ENCODE measurements at places on chromosomes 11 and 22.

DNA sequence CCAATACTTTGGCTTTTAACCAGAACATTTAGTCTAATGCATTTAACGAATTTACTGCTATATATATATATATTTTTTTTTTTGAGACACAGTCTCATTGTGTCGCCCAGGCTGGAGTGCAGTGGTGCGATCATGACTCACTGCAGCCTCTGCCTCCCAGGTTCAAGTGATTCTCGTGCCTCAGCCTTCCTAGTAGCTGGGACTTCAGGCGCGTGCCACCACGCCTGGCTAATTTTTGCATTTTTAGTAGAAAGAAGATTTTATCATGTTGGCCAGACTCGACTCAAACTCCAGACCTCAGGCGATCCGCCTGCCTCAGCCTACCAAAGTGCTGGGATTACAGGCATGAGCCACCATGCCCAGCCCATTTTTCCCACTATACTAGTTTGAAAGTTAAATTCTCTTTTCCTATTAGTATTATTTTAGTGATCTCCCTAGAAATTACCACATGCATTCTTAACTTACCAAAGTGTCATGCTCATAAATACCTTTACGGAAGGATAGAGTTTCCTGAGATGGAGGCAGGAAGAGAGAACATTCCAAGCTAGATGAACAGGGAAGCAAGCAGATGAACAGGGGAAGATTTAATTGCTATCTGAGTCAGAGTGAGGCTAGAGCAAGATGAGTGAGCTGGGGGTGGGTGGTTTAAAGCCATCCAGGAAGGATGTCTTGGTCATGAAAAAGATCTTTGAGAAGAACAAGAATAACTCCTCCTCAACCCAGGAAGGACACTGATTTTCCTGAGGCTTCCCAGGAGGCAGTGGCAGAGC is 4.4 kb upstream of the PGAP2 start:
- no peak for DNase-seq

DNA sequence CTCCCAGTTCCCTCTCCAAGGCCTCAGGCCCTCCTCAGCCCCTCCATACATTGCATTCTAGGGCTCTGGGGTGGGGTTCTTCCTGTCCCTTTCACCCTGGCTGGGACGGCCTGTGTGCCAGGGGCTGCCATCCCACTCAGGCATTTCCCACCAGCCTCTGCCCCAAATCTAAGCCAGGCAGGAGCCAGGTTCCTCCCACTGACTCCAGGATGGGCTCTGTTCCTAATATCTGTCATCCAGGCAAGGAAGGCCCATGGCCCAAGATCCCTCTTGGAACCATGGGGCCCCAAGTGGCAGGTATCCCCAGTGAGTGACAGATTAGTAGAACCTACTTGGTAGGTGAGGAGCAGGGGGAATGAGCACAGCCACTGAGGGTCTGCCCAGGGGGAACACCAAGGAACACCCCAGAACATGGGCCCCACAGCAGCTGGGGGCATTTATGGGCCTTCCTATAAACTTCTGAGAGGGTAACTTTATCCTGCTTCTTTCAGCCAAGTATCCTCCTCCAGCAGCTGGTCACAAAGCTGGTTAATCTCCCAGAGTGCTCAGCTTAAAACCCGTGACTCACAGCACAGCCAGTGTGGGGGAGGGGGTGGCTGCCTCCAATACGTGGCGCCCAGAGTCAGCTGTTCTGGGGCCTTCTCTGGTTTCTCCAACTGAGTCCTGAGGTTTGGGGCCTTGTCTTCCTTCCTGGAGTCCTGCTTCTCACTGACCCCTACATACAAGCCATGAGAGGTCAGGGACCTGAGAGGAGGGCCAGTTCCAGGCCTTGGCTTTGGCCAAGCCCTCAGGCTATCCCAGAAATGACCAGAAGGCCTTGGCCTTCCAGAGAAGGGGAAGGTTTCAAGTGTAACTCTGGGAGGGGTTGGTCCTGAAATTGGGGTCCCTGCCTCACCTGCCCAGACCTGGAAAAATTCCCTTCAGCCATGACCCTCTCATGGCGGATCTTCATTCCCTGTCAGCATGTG is 19.9 kb upstream of the MYOD1 start:
- DNase-seq, result no peak

DNA sequence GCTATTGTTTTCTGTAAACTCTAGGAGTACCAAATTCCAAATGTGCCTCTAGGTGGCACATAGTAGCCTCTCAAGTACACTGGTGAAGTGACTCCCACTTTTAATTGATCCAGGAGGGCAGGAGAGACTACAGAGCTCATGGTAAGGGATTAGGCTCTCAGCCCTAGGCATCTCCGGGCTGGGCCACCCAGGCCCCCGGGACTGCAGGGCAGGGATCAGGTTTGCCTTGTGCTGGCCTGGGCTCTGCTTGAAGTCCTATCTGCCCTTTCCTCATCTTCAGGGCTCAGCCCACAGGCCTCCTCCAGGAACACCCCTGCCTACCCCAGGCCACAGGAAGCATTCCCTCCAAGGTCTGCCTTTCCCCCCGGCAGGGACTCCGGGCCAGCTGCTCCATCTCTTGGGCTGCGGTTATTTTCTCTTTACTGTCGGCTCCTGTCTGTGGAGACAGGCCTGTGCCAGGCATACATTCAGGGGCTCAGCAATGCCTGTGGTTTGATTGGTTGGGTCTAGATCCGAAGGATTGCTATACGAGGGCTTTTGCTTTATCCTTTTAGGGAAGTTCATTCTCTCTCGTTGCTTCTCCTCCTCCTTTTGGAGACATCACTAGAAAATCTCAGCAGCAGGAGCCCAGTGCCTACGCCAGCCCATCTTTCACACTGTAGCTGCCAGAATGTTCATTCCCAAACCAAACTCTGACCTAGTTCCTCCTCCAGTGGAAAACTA is 32.8 kb downstream of the PARVA start:
- peak; percentile 48 for DNase-seq

GRCh38 chr11:95301474-95301873 is 70.5 kb upstream of the SESN3 start:
- no peak for DNase-seq

- DNase-seq, result no peak
Observed at GRCh38 chr22:47352920-47353700, 590.7 kb downstream of the TBC1D22A start.

- peak; percentile 82 for DNase-seq
Observed at GRCh38 chr11:13772223-13773046, 104.0 kb downstream of the FAR1 start.

- no peak for DNase-seq
Observed at GRCh38 chr22:24728790-24729637, 45.5 kb downstream of the PIWIL3 start.

- no peak for DNase-seq
Observed at GRCh38 chr11:129234978-129235377, 42.9 kb upstream of the ARHGAP32 start.

DNA sequence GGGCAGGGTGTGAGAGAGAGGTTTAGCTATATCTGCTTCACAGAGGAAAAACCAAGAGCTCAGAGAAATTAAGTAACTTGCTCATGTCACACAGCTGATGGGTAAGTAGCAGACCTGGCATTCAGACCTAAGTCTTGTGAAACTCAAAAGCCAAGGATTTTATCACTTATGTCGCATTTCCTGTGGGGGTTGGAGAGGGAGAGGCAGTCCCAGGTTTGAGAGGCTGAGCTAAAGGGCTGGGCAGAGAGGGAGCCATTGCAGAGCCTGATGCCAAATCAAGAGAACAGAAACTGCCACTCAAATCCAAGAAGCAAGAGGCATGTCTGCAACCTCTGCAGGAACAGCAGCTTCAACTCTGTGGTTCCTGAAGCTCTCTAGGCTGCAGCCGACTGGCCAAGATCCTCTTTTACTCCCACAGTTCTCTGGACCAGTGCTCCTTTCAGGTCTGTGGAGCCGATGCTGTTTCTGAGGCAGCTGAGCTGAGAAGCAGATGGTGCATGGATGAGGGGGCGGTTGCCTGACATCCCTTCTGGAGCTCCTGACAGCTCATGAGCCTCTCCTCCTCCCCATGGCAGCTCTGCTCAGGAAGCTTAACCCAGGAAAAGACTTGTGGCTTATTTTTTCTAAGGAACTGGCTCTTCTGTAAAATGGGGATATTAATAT is 47.6 kb upstream of the NAV2 start:
- no peak for DNase-seq

DNA sequence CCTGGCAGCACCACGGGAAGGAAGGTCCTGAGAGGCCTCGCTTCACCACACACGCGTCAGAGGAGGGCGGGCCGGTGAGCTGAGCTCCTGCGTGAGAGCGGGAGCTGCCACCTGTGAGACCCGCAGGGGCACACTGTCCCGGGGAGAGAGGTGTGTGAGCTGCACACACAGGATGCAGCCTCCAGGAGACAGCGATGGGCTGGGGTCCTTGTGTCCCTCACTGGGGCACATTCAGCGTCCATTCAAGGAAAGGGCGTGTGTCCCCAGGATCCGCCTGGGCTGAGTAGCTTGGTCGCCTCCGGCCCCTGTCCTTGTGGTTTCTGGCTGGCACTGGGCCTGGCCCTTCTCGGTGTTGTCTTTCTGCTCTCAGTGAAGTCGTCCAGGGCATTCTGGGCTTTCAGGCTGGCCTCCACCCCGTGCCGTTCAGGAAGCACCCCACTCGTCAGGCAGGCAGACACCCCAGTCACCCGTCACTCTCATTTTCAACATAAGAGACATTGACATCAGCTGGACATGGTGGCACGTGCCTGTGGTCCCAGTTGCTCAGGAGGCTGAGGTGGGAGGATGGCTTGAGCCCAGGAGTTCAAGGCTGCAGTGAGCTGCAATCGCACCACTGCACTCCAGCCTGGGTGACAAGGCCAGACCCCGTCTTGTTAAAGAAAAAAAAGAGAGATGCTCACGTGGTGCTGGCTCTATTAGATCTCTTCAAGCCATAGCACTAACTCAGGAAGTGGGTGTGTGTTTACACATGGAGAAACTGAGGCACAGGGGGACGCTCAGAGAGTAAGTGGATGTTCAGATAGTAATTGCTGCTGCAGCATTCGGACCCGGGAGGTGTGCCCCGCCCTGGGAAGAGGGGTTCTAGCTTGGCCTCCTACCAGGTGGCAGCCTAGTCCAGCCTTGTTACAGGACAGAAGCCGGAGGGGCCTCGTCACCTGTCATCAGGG is 1081.6 kb downstream of the BRD1 start:
- DNase-seq, result no peak

DNA sequence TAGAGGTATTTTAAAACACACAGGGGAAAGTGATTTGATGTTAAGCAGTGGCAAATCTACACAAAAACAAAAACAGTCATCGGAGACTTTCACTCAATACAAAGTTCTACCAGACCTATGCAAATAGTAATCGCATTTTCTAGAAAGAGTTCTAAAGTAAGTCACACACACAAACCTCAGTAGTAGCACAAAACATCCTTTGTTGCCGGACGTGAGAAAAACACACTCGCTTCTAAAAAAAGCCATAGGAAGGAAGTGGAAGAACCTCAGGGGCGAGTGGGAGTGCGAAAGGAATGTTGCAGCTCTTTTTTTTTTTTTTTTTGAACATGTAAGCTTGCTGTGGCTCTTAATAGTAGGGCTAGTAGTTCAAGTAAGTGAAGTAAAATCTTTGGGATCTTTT is 88.9 kb downstream of the MAML2 start:
- no peak for DNase-seq

GRCh38 chr22:35631597-35631996 is 14.5 kb upstream of the MB start:
- no peak for DNase-seq

GRCh38 chr11:123536690-123537437 is 106.8 kb downstream of the GRAMD1B start:
- no peak for DNase-seq

GRCh38 chr11:44614281-44614775 is 48.9 kb downstream of the CD82 start:
- no peak for DNase-seq

DNA sequence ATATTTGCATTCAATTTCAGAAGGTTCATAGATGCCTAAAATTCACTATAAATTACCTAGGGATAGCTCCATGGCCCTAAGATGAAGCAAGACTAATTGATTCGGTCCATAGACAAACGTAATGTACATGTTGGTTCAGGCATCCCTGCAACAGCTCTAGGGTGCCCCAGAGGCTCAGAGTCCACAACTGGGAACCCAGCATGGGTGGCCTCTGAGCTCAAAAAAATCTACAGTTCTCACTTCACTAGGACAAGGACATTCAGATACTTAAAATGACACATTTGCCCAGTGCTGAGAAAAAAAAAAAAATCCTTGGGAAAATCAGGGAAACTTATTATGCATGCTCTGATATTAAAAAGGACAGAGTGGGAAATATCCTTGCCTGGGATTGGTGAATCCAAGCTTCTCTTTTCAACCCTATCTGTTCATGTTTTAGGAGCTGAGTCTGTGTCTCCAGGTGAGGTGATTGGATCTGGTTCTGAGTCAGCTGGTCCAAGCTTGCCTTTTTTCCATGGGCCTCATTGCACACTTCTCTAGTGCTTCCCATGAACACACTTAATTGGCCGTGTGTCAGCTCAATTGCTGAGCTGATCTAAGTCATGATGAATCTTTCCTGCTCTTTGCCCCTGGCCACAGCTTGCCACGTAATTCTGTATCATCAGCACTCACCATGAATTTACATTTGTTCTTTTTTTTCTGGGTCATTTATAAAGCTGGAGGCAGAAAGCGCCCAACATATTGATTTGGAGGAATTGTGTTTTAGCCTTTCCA is 116.3 kb upstream of the RCN1 start:
- no peak for DNase-seq

Measured in T47D (cell line).